Chondrocyte (in vitro differentiated cells): ENCODE measurements at places on chromosomes 2 and 18. TPM values are rescaled to one million over a fixed set of nuclear protein-coding genes. Genes with fewer than 3 reads are reported as not detected.

The PAX8 gene
- 0.29 TPM in 1 of 3 replicates, not detected in the others for total RNA-seq

DNA sequence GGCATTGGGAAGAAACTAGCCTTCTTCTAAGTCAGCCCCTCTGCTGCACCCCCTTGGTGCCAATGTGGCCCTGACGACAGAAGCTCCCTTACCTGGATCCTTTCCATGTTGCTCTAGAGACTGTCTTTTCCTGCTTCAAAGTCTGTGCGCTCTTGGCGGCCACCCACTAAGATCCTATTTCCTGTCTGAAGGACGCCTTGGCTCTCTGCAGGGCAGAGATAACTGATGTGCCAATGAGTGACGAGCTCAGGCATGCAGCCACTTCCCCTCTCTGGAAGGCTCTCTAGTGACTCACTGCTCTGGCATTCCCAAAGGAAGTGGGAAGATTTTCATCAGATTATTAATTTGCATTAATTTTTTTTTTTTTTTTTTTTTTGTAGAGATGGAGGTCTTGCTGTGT, 273.5 kb downstream of the CDH20 start:
- no peaks in the 10 kb centered on the region for H3K27me3 ChIP-seq
- H3K27ac ChIP-seq, result peak overlapping the region; percentile 96
- H3K4me1 ChIP-seq, result peaks cover 74% of the 10 kb centered on the region

DNA sequence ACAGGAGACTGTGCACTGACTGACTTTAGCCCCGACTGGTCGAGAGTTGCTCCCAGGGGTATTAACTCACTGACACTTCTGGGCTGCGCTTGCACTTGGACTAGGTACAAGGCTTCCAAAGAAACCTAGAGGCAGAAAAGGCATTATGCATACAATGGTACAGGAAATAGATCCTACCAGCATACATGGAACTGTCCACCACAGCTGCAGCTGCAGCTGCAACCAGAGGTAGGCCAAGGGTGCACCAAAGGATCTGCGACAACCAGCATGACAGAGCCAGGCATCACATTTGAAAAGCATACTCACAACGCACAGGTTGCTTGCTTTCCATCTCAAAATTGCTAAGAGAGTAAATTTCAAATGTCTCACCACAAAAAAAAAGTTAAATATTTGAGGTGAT, 22.6 kb upstream of the PGAP1 start:
- no peak overlapping the region for H3K4me3 ChIP-seq
- H3K4me1 ChIP-seq, result no peaks in the 10 kb centered on the region
- H3K27ac ChIP-seq, result no peak overlapping the region
- H3K36me3 ChIP-seq, result no peaks in the 10 kb centered on the region

The DCDC2C gene
- not detected in 3 replicates for total RNA-seq
